ENCODE measurements at places on chromosomes 4 and X.

GRCh38 chr4:163251204-163251603 lies 81.2 kb downstream of the NPY1R start:
- no peak for DNase-seq

GRCh38 chrX:108036298-108036973 lies 8.4 kb upstream of the VSIG1 start:
- no peak for DNase-seq

- DNase-seq: no peak
Measured at GRCh38 chr4:188316391-188316790, 177.2 kb downstream of the TRIML1 start.

DNA sequence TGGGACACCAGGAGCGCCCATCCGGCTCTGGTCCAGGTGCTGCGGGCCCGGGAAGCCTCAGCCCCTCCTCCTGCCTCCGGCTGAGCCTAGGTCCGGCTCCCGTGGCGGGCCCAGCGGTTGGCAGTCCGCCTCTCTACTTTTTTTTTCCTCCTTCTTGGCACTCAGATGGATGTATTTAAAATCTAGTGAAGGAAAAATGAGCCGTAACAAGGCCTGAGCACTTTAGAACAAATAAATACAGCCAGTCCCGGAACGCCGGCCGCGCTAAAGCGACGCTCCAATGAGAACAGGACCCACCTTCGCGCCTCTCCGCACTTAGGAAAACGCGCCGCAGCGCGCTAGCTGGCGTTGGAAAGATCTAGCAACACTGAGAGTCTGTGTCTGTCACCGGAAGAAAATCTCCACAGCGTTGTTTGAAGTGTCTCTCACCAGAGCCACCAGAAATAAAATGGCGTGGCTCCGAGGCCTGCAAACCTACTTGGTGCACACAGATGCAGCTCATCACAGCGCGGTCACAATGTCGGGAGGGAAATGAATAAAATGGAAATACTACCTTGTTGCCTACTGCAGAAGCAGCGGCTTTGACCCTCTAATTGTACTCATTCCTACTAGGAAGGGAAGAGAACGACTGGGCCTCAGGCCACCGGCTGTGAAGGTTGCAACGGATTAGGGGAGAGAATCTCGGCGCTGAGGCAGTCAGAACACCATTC lies 4.7 kb downstream of the NEUROG2 start:
- no peak for DNase-seq

DNA sequence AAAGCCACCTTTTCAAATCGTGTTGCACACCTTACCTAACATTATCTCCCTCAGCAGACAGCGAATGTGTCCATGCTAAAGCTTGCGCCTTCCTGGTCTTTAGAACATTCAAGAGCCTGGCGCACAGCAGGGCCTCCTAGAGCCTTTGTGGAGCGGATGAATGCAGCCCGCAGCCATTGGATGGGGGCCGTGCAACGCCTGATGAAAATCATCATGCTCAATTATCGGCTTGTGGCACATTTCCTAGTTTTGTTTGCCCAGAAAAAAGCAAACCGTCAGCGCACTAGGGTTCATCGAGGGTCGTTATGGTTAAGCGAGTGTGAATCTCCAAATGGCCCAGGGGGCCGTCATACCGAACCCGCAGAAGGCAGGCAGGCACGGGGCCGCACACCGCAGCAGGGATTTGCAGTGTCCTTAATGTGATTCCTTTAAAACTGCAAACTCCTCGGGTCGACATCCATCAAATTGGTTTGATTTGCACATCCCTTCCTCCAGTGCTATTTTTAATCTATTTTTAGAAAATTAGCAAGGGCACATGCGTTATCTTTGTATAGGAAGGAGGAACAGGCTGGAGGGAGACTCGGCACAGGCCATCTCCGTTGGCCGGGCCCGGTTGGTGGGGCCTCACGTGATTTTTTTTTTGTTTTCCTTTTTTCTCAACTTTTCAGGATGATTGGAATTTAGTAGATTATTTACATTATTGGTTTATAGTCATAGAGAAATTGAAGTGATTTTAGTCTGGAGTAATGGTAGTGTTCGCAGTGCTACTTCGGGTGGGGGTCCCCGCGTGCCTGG lies 53.1 kb downstream of the ABLIM2 start:
- no peak for DNase-seq

GRCh38 chr4:5126857-5127256 lies 75.6 kb downstream of the STK32B start:
- no peak for DNase-seq

DNA sequence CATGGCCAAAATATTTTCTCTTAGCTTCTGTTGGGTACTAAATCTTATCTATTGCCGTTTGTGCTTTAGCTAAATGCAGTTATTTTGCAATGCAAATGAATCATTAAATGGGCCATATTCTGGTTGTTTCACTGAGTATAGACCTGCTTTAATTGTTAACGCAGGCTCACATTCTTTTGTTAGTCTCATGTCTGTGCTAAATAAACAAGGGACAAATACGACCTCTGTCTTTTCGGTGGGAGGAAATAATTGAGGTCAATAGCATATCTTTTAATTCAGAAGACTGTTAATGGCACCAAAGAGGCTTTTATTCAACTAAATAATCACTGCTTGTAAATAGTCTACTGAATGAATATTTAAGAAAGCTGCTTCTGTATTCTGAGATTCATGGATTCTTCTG lies 76.9 kb downstream of the DIAPH2 start:
- no peak for DNase-seq

GRCh38 chrX:35562395-35562794 lies 235.7 kb upstream of the MAGEB16 start:
- DNase-seq: no peak

All from substantia nigra (tissue), 51 donors.